ENCODE measurements at places on chromosomes 12 and 14. TPM values are rescaled to one million over a fixed set of nuclear protein-coding genes. Genes with fewer than 3 reads are reported as not detected.
A peak's percentile ranks its signal among the peaks of the same experiment; 100 is the strongest.

Gene SDR9C7
- not detected for polyA plus RNA-seq

Gene KLHL33
- 0.12 TPM for polyA plus RNA-seq

Gene KCNH3
- 0.02 TPM for polyA plus RNA-seq

Gene C1S
- 329 TPM for polyA plus RNA-seq

Gene AVPR1A
- polyA plus RNA-seq, result not detected

Gene ALKBH2
- polyA plus RNA-seq, result 23.3 TPM

Gene HPD
- not detected for polyA plus RNA-seq

Gene PMCH
- not detected for polyA plus RNA-seq

Gene REM2
- polyA plus RNA-seq, result 0.05 TPM

Gene LRRK2
- polyA plus RNA-seq, result 1.5 TPM

Gene TAS2R8
- polyA plus RNA-seq, result not detected

Gene GPRC5D
- polyA plus RNA-seq, result not detected

Gene TRIM9
- 0.02 TPM for polyA plus RNA-seq

Gene CPNE6
- not detected for polyA plus RNA-seq

Gene RPL10L
- not detected for polyA plus RNA-seq

Gene FOXN4
- polyA plus RNA-seq, result not detected

Gene SERPINA12
- polyA plus RNA-seq, result not detected

Gene DCN
- 944 TPM for polyA plus RNA-seq

DNA sequence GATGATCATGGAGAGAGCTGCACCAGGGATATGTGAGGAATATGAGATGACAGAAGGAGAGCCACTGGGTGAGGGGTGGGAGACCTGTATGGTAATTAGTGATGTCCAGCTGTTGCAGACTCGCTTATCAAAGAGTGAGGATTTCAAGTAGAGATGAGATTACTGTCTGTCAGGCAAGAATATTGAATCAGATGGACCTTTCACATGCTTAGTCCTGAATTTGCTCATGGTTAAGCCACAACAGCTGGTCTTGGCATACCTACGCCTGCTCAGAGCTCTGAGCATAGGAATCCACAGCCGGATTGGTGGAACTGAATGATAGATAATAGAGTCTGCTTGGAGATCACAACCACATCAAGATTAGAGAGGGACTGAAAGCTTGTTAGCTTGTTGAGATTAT is 115.2 kb upstream of the ARHGAP5 start:
- no peak for DNase-seq

GRCh38 chr14:21205678-21206581 is 50.1 kb upstream of the OR5AU1 start:
- no peak for DNase-seq

GRCh38 chr14:102955636-102956408 is 33.4 kb downstream of the AMN start:
- no peak for DNase-seq

DNA sequence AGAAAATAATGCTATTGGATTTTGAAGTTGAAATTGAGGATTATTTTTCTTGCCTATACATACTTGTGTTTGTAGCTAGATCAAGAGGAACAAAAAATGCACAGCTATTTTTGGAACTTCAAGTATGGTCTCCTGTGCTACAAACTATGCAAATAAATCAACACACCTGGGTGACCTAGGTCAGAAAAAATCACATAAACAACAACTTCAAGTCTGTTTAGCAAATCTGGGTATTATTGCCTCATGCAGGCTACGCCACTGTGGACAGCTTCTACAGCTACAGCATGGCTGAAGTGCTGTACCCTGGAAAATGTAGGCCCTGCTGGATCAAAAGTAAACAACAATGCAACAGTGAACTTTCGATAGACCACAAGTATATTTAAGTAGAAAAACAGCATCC is 87.5 kb downstream of the SLC6A15 start:
- DNase-seq, result no peak

DNA sequence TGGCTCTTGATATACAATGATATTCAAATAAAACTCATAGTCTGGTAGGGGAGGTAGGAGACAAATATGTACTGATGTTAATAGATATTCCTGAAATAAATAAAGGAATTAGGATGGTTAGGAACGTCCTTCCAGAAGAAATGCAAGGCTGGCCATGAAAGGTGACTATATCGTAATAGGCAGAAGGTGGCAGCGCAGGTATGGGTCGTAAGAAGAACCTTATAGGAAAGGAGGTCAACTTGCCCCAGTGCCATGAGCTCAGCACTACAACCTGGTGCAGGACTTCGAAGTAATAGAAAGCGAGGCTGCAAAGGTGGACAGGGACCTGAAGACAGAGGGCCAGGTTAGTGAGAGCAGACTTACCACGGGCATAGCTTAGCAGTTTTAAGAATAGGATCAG is 55.3 kb upstream of the FGD4 start:
- no peak for DNase-seq

- no peak for DNase-seq
These were observed 785 bp upstream of the LHX5 start for GRCh38 chr12:113472191-113473121.

GRCh38 chr14:23454445-23454856 is 15.1 kb upstream of the NGDN start:
- no peak for DNase-seq

GRCh38 chr12:27399074-27399473 is 47.5 kb upstream of the SMCO2 start:
- DNase-seq, result no peak

GRCh38 chr14:65783101-65783500 is 370.6 kb downstream of the FUT8 start:
- DNase-seq, result no peak

- no peak for DNase-seq
These were observed 10.3 kb upstream of the KCNA1 start for GRCh38 chr12:4899364-4899763.

DNA sequence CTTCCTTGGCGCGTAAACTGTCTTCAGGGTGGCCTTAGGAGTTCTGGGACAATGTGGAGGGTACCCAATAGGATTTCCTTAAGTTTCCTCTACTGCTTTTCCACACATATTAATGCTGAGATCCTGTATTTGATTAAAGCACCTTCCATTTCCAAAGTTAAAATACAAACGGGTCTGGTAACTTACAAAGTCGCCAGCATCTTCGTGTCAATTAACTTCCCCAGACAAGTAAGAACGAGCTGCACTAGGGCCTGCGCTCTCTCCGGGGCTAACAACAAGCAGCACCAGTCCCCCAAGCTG is 130.9 kb downstream of the NDUFA12 start:
- no peak for DNase-seq

- no peak for DNase-seq
These were observed 34.2 kb upstream of the TCL1B start for GRCh38 chr14:95651821-95652583.

DNA sequence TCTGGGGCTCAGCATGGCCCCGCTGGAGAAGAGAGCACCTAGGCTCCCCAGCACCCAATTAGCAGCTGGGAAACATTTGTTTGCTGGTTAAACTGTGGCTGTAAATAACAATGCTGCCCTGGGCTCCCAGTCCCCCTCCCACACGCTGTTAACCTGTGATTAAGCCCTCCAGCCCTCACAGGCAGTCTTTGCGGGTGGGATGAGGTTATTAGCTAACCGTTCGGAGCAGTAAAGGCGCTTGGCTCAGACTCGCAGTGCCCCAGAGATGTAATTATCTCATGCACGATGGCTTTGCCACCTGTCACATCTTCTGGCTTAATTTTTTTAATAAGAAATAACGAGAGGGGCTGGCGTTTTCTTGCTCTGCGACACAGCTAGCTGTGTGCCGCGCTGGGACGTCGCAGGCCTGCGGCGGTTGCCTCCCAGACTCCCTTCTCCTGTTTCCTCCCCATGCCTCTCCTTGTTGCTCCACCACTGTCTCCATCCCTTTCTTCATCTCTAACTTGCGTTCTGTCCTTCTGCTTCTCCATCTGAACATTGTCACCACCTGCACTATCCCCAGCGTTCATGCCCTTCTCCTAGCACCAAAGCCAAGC is 239.2 kb upstream of the FKBP4 start:
- DNase-seq, result no peak

GRCh38 chr12:56029166-56029519 is 8.3 kb downstream of the IKZF4 start:
- no peak for DNase-seq

DNA sequence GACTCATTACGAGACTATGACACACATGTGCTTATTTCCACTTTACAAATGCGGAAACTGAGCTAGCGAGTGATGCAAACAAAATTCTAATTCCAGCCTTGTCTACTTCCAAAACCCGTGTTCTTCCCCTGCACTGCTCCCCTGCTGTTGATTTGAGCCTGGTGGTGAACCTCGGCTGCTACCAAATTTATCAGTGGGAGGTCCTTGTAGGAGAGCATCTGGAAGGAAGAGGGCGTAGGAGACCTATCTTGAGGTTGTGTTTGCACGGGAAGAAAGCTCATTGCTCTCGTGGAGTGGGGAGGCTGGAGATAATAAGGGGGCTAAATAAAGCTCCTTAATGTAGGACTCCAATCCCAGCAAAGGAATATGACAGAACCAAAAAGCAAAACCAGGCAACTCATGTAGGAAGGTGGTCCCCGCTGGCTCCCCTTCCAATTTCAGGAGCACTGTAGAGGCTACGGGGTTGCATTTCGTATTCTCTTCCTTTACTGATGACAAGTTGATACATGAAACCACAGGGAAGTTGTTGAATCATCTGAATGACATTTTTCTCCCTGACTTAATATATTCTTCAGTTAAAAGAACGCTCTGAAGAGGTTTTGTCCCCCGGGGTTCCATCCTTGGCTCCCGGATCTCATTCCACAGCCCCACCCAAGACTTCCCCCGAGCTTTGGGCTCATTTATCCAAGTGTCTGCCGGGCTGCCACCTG is 52.6 kb downstream of the FZD10 start:
- no peak for DNase-seq

- peak; percentile 77 for DNase-seq
These were observed 179.6 kb upstream of the NUDT4 start for GRCh38 chr12:93198086-93198485.

GRCh38 chr12:15605881-15606590 is 183.2 kb downstream of the EPS8 start:
- DNase-seq, result no peak

GRCh38 chr12:79927772-79928474 is 7.0 kb downstream of the PPP1R12A start:
- DNase-seq, result no peak

DNA sequence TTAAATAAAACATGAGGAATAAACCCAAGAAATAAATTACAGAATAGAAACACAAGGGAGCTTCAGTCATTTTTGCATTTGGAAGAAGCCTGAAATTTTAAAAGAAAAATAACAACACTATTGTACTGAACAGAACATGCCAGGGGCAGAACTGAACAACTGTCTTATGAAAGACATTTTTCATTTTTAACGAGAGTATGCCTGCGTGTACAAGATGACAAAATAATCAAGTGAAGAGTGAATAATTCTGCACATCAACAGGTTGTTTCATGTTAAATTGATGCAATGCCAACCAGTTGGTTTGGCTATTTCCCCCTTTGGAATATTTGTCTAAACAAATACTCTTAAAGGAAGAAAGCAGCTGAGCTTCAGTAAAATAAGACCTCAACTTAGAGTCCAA is 103.3 kb upstream of the BTG1 start:
- no peak for DNase-seq

GRCh38 chr12:52275686-52276085 is 1.2 kb downstream of the KRT86 start:
- no peak for DNase-seq

GRCh38 chr12:9750276-9751203 is 10.2 kb downstream of the CD69 start:
- no peak for DNase-seq

DNA sequence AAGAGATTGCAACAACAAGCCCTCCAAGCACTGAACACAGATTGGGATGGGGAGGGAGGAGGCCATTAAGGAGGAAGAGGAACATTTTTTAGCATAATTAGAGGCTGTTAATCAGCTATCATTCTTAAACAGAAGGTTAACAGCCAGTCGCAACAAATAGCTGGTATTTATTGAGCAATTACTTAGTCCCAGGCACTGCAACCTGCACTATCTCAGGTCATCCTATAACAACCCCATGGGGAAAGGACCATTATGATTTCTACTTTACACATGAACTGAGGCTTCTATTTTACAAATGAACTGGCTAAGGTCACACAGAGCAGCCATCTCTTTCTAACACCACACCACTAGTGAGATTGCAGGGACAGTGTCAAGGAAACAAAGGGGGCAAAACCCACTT is 10.4 kb downstream of the RAB35 start:
- no peak for DNase-seq

GRCh38 chr12:56998981-56999380 is 7.4 kb downstream of the ZBTB39 start:
- DNase-seq, result no peak

GRCh38 chr12:100566887-100567637 is 6.4 kb upstream of the GAS2L3 start:
- DNase-seq, result no peak

- DNase-seq, result no peak
These were observed 419.9 kb upstream of the ATP2B1 start for GRCh38 chr12:90128526-90128925.

DNA sequence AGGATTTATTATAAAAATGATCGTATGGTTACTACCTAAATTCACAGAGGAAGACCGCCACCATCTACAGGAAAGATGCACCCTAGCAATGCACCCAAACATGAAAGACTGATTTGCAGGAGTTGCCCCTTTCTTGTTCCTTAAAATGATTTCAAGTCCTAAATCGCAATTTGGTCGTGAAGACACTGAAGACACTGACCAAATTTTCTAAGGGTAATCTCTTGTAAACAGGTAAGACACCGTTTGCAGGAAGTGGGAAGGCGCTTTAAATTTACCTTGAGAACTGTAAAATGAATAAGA is 1.0 kb downstream of the SOS2 start:
- DNase-seq, result no peak

DNA sequence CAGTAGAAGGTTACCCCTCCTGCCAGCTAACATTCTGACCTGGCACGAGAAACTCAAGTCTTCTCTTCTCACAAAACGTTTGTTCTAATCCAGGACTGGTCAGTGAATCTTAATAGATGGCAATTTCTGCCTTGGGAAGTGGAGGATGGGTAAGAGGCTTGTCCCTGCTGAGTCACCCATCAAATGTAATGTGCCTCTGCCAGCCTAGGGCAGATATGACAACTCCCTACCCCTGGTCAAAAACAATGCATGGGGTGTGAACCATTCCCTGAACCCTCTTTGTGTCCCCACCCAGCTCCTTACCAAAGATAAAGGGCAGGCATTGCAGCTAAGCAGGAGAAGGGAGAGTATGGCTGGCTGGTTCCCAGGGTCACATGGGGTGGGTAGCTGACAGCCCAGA is 1052.9 kb downstream of the GALC start:
- DNase-seq, result no peak
